ENCODE measurements at places on chromosomes 5 and 9.

DNA sequence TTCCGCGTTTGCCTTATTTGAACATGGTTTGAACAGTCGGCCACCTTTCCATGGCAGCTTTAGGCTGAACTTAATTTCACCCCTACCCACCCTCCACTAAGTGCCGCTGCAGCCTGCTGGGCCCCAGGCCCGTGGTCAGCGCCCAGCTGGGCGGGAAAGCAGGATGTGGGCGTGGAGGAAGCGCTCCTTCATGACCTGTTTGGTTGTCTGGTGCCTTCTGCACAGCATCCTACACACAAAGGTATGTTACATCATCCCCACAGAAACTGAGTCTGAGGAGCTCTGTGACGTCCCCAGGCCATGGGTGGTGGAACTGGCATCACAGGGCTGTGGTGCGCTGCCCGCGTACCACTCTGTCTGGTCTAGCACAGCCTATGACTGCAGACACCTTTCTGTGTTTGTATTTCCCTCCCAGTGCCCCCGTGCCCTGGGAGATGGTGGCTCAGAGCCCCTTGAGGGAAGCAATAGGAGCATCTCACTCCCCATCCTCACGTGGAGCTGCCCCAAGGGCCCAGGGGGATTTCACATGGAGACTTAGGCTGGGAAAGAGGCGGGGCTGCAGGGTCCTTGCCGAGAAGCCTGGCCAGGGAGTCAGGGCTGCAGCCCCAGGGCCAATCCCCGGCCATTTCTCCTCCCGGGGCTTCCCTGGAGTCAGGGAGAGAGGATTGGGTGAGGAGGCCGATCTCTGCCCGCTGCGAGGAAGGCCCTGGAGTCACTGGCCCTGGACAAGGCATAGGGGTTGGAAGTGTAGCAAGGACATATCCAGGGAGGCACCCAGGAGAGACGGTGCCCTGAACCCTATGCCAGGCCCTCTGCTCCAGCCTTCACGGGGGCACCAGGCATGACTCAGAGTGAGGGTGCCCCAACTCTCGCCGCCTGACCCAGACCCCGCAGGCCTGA, 37.5 kb upstream of the SUSD3 start:
- no peak for DNase-seq

DNA sequence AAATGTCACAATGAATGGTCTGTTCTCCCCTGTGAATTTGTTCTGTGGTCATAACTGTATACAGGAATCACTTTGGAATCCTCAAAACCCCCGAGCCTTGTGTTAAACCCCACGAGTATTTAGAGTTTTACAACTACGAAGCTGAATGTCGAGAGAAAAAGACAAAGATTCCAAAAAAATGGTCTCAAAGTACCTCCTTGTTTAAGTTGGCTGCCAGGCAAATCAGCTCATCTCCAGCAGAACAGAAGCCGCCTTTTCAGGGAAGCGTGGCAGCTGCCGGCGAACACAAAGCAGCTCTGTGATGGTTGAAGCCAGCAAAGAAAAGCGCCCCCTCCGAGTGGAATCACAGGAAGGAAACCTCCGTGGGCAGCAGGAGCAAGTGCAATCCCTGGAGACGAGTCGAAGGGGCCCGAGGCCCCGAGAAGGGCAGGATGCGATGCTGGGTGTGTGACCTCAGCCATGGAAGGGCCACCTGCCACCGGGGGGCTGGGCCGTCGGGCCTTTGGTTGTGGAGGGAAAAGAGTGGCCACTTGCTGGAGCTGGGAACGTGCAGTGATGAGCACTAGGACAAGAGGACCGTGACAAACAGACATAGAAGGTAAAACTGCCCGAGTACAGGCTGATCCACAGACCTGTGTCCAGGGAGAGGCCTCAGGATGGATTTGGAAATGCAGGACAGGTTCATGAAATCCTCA, 706.4 kb downstream of the SEMA5A start:
- no peak for DNase-seq

DNA sequence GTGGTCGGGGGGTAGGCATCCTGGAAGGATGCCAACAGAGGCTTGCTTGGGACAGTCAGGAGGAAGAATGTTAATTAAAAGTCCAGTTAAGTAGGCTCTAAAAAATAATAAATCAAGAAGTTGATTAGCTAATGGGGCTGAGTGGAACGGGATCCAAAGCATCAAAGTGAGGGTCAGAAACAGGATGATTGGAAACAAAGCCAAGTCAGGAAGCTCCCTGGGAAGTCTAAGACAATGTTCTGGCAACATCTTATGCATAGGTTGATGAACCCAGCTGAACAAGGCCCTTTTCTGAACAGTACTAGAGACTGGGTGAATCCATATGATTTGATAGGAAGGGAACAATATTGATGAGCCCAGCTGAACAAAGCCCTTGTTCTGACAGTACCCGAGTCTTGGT, 50.2 kb upstream of the STARD4 start:
- DNase-seq, result no peak

- no peak for DNase-seq
These were observed 8.0 kb downstream of the SLC12A2 start for GRCh38 chr5:128091579-128091978.

DNA sequence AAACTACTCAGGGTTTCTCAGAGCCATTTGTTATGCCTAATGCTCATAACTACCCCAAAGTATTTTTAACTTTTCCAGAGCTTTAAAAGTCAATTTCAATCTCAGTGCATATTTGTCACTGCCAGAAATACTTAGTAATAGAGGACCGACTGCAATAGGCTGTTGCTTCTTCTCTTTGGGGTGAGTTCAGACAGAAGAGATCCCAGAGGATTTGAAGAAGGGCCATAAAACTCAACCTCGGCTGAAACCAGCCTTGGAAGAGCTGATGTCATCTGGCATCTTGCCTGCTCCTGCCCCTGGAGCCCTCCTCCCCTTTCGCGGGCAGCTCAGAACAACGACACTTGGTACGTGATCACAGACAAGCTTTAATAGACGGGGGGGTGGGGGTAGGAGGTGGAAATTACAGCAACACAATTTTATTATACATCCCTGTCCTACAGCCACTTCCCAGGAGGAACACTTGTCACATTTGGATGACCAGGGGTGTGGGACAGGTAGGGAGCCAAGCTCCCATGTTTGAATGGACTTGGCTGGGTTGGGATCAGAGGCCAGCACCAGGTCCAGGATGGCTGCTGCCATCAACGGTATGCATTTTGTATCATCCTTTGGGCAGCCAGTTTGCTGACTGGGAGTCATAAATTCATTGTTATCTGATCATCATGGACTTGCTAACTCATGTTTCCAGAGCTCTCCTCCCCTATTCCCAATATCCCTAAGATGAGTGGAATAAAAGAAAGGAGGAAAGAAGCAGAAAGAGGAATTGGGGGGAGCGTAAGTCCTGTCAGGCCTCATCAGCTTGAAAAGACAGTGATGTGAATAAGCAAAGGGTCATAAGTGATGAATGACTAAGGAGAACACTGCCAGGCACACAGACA, 186.6 kb upstream of the PANK3 start:
- no peak for DNase-seq

DNA sequence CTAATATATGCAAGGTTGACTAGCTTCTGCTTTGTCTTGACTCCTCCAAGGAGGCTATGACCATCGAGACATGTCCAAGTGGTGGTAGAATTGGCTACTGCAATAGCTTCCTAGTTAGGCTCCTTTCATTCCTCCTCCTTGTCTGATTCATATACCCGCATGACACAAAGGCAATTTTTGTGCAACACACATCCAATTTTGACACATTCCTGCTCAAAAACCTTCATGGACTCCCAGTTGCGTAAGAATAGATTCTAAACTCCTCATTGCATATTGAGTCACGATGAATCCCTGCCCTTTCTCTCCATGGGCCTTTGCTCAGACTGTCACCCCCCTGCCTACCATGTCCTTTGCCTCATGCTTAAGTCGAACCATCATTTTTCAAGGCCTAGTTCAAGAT, 344.5 kb downstream of the ACTL7B start:
- DNase-seq, result no peak

- DNase-seq, result no peak
These were observed 384.8 kb downstream of the PRELID2 start for GRCh38 chr5:145450286-145450885.

GRCh38 chr9:5783982-5784381, 48.9 kb downstream of the ERMP1 start:
- no peak for DNase-seq

- no peak for DNase-seq
These were observed 57.1 kb upstream of the ANKH start for GRCh38 chr5:14928661-14929060.

DNA sequence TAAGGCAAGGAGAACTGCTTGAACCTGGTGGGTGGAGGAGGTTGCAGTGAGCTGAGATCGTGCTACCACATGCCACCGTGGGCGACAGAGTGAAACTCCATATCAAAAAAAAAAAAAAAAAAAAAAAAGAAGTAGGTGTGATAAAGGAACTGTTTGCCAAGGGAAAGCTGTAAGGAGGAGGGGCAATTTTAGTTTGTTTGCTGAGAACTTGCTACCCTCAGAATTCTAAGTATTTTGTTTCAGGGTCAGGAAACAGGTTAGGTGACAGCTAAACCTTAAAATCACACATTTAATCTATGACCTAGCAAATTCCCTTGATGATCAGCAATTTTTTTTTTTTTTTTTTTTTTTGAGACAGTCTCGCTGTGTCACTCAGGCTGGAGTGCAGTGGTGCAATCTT, 7.2 kb upstream of the ARRDC3 start:
- no peak for DNase-seq

GRCh38 chr5:43008363-43009153, 31.6 kb downstream of the ANXA2R start:
- peak; percentile 84 for DNase-seq

GRCh38 chr9:137919649-137920141, 42.1 kb downstream of the CACNA1B start:
- DNase-seq, result no peak

- DNase-seq, result no peak
These were observed 309.2 kb downstream of the CEMIP2 start for GRCh38 chr9:71459082-71459481.

- DNase-seq, result no peak
These were observed 89.6 kb upstream of the LRRTM2 start for GRCh38 chr5:138964647-138965201.

DNA sequence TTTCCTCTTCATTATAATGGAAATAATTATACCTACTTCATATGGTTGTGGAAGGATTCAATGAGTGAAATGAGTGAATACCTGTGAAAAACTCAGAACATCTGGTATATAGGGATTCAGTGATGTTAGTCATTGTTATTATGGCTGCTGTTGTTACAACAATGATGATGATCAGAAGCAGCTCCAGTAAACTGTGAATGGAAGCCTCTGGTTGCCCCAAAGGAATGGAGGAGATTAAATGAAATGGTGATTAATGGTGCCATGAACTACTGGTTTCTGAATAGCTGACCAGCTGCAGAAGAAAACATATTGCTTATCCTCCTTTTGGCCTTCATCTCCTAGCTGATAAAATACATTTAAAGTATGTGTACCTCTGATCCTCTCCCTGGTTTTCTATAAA, 372.0 kb downstream of the ARHGEF28 start:
- DNase-seq, result no peak

GRCh38 chr5:139275956-139276355, 17.6 kb upstream of the MATR3 start:
- DNase-seq, result no peak

- DNase-seq, result no peak
These were observed 14.4 kb downstream of the CKMT2 start for GRCh38 chr5:81247441-81247972.

- DNase-seq, result no peak
These were observed 123.6 kb upstream of the ZNF608 start for GRCh38 chr5:124870070-124870469.

DNA sequence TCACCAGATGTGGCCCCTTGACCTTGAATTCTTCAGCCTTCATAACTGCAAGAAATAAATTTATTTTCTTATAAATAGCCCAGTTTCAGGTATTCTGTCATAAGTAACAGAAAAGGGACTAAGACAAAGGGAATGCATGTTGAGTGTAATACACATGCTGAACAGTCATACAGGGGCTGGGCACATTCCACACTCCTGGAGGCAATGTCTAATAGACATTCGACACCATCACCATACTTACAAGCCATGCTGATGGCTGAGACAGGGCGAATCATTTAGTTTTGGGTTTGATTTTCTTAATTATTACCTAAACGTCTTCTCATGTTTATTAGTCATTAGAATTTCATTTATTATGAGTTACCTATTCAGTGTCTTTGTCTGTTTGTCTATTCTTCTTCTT, 68.5 kb downstream of the TENT4A start:
- no peak for DNase-seq

DNA sequence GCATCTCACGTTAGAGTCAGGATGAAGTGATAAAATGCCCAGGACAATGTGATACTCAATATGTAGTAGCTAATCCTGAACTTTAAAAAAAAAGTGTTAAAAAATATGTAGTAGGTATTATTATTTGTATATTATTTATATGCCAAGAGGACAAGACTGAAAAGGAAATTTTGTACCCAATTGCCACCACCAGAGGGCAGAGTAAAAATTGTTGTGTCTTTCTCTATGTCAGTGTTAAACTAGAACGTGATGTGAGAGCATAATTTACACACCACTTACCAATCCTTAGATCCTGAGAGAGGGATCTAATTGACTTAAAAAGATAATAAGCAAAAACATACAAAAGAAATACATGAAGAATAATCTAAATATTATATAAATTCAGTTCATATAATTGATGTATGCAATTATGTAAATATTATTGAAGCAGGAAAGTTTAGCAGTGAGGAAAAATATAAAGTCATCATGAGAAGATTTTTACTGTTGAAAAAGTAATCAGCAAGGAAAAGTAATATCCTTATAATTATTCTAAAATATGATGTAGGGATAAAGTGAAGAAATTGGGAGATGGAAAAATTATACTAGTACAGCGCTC, 288.9 kb downstream of the RAB3C start:
- DNase-seq, result no peak

DNA sequence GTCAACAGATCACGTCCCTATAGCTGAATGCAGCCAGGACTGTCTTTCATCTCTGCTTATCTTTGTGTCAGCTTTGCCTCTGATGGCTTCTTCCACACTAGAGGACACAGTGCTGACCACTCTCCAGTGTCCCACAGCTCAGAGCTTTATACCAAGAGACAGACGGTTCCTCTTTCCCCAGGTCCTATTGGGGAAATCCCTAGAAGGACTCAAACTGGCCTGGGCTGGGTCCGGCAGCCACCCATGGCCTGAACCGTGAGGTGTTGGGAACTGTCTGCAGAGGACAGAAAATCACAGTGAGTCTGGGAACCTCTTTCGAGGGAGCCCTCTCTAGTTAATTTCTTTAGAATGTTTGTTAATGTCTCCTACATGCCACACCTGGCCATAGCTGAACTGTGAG, 68.3 kb upstream of the SHB start:
- no peak for DNase-seq

GRCh38 chr5:76082772-76083554, at the start of gene SV2C:
Gene SV2C (plus strand): TSS chr5:76083383. CDS start chr5:76131751, 48,368 bp downstream.
- no peak for DNase-seq

DNA sequence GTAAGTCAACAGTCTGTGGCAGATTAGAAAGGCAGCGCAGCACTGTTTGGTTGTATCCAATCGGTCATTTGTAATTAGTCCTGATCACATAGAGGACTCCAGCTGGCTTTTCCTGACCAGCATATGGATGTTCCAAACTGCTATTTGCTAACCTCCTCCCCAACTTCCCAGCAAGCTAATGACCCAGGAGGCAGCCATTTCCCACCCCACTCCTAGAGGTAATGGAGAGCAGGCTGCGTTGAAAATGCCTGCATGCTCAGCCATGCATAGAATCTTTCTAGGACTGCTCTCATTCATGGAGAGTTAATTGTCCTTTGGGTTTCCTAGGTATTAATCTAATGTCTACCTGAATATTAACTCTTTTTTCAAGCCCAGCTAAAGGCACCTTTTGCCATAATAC, 850.6 kb upstream of the WWC1 start:
- DNase-seq, result no peak

- DNase-seq, result no peak
These were observed 191.8 kb upstream of the CCNG1 start for GRCh38 chr5:163245584-163245983.

- no peak for DNase-seq
These were observed 258.5 kb upstream of the CD180 start for GRCh38 chr5:67454957-67455561.

All from stimulated activated CD4-positive, alpha-beta T cell treated with anti-CD3 and anti-CD28 coated beads, Interleukin-15, amount 100 ng/mL, for 1 hour (primary cell).